ENCODE measurements at places on chromosomes 5 and 9.

- no peak overlapping the region for H3K27ac ChIP-seq
- H3K4me1 ChIP-seq, result no peaks in the 10 kb centered on the region
- no peak overlapping the region for H3K4me3 ChIP-seq
Observed at GRCh38 chr5:38400365-38400764, 142.0 kb downstream of the EGFLAM start.

DNA sequence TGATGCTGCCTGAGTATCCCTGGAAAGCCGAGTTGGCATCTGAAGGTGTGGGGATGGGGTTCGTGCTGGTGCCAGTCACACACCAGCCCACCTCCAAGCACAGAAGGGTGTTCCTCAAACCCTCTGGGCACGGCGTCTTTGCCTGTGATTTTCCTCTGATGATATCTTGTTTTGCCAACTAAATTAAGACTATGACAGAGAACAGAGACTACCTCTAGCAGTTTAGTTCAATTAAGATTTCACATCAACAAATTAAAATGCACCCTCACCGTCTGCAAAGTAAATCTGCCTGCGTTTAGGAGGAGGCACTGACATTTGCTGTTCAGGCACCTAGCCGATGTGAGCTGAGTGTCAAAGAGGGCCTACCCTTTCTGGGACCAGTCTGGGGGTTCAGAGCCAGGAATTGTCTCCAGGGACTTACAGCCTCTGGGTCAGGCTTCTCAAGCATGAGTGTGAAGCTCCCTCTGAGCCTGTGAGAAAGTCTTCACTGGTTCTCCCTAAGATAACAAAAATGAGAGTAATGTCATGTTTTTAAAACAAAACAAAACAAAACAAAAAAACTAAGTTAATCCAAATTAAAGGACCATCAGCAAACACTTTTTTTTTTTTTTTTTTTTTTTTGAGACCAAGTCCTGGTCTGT is 55.4 kb upstream of the CTNNA1 start:
- no peaks in the 10 kb centered on the region for H3K36me3 ChIP-seq
- H3K27ac ChIP-seq, result no peak overlapping the region
- H3K4me1 ChIP-seq, result no peaks in the 10 kb centered on the region
- DNase-seq, result no peak
- no peak overlapping the region for H3K4me3 ChIP-seq

DNA sequence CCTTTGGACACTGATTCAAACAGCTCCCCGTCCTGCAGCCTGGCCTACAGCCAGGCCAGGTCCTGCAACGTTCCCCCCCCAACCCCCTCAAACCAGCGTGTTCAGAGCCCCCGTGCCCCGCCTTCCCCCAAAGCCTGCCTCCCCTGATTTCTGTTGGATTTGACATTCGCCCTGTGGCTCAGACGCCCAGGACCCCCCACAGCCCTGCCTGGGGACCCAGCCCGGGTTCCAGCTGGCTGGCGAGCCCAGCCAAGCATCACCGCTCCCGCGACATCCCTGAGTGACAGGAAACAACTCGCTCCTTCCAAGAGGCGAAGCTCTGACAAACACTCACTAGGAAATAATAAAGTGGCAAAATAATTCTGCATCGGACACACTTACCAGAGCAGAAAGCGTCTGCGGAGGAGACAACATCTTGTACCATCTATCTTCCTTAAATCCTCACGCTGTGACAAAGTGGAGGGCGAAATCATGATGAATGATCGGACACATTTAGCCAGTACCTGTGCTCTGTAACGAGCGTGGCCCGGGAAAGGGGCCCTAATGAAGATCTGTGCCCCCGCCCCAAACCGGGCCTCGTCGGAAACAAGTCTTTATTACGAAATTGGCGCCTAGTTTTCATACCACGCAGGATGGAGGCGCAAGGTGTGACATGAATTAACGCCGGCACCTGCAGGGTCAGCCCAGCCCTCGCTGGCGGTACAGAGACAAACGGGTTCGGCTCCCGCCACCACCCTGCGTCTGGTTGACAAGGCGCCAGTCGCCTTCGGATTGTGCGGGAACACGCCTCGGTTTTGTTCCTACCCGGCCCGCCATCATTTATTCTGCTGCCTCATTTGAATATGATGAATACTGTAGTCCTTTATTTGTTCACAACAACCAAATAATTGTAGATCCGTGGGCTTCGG is 91.0 kb upstream of the MVB12B start:
- H3K27ac ChIP-seq, result no peak overlapping the region
- H3K36me3 ChIP-seq, result no peaks in the 10 kb centered on the region
- no peaks in the 10 kb centered on the region for H3K4me1 ChIP-seq
- H3K4me3 ChIP-seq, result no peak overlapping the region
- DNase-seq, result no peak

- no peaks in the 10 kb centered on the region for H3K27me3 ChIP-seq
- H3K4me1 ChIP-seq, result no peaks in the 10 kb centered on the region
- DNase-seq, result no peak
- no peak overlapping the region for H3K27ac ChIP-seq
- H3K36me3 ChIP-seq, result no peaks in the 10 kb centered on the region
Observed at GRCh38 chr9:83242066-83242465, 179.1 kb upstream of the RASEF start.

DNA sequence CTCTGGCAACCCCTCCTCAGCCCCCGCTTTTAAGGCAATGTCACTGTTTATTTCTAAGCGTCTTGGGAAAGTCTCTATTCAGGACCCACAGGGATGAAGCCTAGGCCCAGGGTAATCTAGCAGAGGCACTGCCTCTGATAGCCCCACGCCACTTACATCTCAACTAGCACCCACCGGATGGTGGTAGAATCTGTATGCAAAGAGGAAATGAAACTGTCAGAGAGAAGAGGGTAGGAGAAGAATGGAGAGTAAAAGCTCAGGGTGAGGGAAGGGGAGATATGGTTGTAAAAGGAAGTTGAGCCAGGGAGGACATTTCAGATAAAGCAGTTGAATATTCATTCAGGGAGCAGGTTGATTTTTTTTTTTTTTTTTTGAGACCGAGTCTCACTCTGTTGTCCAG is 3.0 kb downstream of the FRRS1L start:
- no peak overlapping the region for H3K27ac ChIP-seq
- no peaks in the 10 kb centered on the region for H3K36me3 ChIP-seq
- DNase-seq, result no peak
- peaks cover 7% of the 10 kb centered on the region for H3K4me1 ChIP-seq
- no peak overlapping the region for H3K4me3 ChIP-seq

DNA sequence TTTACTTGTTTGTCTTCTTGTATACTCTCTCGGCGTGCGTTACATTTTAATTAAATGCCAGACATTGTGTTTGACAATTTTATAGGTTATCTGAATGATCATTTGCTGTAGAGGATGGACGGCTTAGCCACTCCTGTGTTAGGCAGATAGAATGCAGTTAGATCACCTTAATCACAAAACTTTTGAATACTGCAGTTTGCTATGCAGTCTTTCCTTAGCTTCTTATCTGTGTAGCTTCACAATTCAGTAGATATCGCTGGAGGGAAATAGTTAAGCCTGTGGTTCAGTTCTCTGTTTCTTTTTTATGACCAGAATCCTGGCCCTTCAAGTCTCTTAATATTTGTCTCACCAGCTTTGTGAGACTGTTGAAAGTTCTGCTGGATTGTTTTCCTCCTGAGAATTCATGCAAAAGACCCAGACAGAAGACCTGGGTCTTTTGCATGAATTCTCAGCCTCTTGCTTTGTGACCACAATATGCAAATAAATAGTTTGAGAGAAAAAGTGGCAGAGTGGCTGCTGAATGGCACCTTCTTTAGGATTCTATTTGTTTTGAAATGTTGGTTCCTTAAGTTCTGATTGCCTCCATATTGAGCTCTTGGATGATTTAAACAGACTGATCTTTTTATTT is 40.2 kb downstream of the RASA1 start:
- H3K27me3 ChIP-seq, result no peaks in the 10 kb centered on the region
- H3K27ac ChIP-seq, result no peak overlapping the region
- H3K4me1 ChIP-seq, result peaks cover 9% of the 10 kb centered on the region
- H3K36me3 ChIP-seq, result peaks cover 45% of the 10 kb centered on the region
- DNase-seq, result no peak
- H3K4me3 ChIP-seq, result no peak overlapping the region

- H3K27ac ChIP-seq, result no peak overlapping the region
- no peak overlapping the region for H3K4me3 ChIP-seq
- H3K4me1 ChIP-seq, result peaks cover 29% of the 10 kb centered on the region
- no peak for DNase-seq
- H3K36me3 ChIP-seq, result peaks cover 20% of the 10 kb centered on the region
Observed at GRCh38 chr5:173612948-173613347, 3.5 kb downstream of the BOD1 start.

GRCh38 chr5:138975098-138975847 is 100.1 kb upstream of the LRRTM2 start:
- no peak overlapping the region for H3K4me3 ChIP-seq
- no peak for DNase-seq
- H3K4me1 ChIP-seq, result peaks cover 16% of the 10 kb centered on the region
- H3K36me3 ChIP-seq, result no peaks in the 10 kb centered on the region

GRCh38 chr5:153660919-153661318 is 170.4 kb downstream of the GRIA1 start:
- no peaks in the 10 kb centered on the region for H3K4me1 ChIP-seq
- no peak overlapping the region for H3K4me3 ChIP-seq
- no peaks in the 10 kb centered on the region for H3K27me3 ChIP-seq
- DNase-seq, result no peak

- H3K36me3 ChIP-seq, result peaks cover 11% of the 10 kb centered on the region
- peak overlapping the region; percentile 4 for H3K27ac ChIP-seq
- peak overlapping the region; percentile 65 for H3K4me3 ChIP-seq
- no peak for DNase-seq
- H3K27me3 ChIP-seq, result peaks cover 95% of the 10 kb centered on the region
- peaks cover 46% of the 10 kb centered on the region for H3K4me1 ChIP-seq
Observed at GRCh38 chr9:37036371-37036775, 2.3 kb upstream of the PAX5 start.

DNA sequence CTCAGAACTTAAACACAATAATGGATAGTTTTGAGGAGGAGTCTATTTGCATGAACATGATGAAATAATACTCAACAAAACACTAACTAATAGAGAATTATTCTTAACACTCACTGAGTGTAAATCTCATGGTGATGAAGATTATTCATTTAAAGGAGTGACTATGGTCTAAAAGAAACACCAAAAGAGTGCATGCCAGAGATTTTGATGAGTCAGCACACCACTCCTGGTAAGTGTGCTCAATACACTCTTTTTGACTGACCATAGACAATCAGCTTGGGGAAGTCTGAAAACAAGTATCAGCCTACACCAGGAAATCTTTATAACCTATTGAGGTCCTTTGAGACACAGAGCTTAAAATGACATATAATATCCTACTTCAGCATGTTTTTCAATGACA is 6.8 kb upstream of the FST start:
- H3K4me3 ChIP-seq, result no peak overlapping the region
- H3K27ac ChIP-seq, result no peak overlapping the region
- no peak for DNase-seq
- H3K36me3 ChIP-seq, result no peaks in the 10 kb centered on the region

DNA sequence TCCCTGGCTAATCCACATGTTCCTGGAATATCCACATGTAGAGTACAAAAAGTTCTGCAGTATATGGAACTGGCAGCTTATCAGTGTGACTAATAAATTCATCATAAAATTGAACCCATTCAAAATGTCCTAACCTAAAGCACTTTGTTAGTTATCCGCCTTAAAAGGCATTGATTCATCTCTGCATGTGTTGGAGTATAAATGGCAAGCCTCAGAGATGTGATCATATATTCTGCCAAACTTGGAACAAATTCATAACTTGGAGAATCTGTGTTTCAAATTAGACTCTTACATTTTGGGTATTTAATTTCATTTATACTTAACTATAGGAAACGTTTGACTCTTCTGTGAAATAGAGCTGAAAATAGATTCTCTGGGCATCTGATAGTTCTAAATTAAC is 25.2 kb upstream of the NREP start:
- peaks cover 20% of the 10 kb centered on the region for H3K27me3 ChIP-seq
- no peak overlapping the region for H3K4me3 ChIP-seq
- no peak overlapping the region for H3K27ac ChIP-seq
- H3K36me3 ChIP-seq, result no peaks in the 10 kb centered on the region
- no peaks in the 10 kb centered on the region for H3K4me1 ChIP-seq

DNA sequence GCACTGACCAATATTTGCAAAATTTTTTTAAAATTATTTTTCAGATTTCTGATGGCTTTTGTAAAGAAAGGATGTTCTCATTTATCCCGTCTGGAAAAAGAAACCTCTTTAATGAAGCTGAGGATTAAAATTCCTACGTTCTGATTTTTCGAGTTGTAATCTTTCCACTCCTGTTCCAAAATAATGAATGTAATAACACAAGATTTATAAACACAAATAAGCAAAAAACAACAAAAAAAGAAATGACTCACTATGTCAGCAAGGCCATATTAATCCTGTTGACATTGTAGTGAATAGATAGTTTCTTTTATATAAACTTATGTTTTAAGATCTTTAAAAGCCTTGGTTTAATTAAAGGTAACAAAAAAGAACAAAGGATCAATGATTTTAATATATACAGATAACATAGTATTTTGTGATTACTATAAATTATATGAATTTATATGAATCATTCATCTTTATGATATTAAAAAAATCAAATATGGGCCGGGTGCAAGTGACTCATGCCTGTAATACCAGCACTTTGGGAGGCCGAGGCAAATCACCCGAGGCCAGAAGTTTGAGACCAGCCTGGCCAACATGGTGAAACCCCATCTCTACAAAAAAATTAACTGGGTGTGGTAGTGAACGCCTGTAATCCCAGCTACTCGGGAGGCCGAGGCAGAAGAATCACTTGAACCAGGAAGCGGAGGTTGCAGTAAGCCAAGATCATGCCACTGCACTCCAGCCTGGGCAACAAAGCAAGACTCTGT is 336.6 kb upstream of the DAB2 start:
- H3K27me3 ChIP-seq, result no peaks in the 10 kb centered on the region
- no peaks in the 10 kb centered on the region for H3K36me3 ChIP-seq
- H3K27ac ChIP-seq, result no peak overlapping the region
- DNase-seq, result no peak
- no peak overlapping the region for H3K4me3 ChIP-seq

DNA sequence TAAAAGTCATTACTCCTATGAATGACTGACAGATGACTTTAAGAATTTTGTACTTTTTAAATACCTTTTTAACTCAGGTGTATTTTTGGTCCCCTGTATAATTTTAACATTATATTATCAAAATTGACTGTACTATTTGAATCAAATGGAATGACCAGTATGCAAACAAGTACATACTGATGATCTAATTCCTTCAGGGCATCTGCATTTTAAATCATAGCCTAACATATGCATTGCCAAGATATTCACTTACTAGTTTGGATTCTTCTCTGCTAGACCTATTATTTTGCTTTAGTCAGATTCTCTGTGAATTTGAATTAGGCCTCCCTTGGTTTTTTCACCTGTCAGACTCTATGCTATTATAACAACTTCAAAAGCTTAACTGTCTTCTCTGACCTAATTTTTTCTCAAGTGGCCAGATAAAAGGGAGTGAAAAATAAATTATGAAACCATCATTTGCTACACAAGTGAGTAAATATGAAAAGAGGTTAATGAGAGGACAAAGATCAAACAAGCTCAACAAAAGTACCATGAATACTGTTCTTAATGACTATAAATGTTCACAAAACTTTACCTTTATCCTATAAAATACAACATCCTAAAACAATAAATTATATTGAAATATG is 1505.2 kb upstream of the CDH9 start:
- H3K36me3 ChIP-seq, result no peaks in the 10 kb centered on the region
- no peaks in the 10 kb centered on the region for H3K27me3 ChIP-seq
- H3K4me1 ChIP-seq, result no peaks in the 10 kb centered on the region
- no peak overlapping the region for H3K4me3 ChIP-seq
- H3K27ac ChIP-seq, result no peak overlapping the region

Data from activated naive CD4-positive, alpha-beta T cell treated with anti-CD3 and anti-CD28 coated beads, Interleukin-2, amount 10 ng/mL, durations not matched to agents 7 days and 5 days (primary cell).